Prostate gland (tissue), 2 donors: ENCODE measurements at places on chromosomes 11 and 22. TPM values are rescaled to one million over a fixed set of nuclear protein-coding genes. Genes with fewer than 3 reads are reported as not detected.

GRCh38 chr11:9982796-9983579 is 311.0 kb downstream of the SBF2 start:
- H3K4me1 ChIP-seq, result no peaks in the 10 kb centered on the region
- DNase-seq, result no peak
- H3K27ac ChIP-seq, result no peak overlapping the region
- H3K27me3 ChIP-seq, result no peaks in the 10 kb centered on the region
- no peaks in the 10 kb centered on the region for H3K36me3 ChIP-seq
- H3K4me3 ChIP-seq, result no peak overlapping the region

AMBRA1 gene
- total RNA-seq, result 60.7 TPM

SLC6A5 gene
- not detected for total RNA-seq

DNA sequence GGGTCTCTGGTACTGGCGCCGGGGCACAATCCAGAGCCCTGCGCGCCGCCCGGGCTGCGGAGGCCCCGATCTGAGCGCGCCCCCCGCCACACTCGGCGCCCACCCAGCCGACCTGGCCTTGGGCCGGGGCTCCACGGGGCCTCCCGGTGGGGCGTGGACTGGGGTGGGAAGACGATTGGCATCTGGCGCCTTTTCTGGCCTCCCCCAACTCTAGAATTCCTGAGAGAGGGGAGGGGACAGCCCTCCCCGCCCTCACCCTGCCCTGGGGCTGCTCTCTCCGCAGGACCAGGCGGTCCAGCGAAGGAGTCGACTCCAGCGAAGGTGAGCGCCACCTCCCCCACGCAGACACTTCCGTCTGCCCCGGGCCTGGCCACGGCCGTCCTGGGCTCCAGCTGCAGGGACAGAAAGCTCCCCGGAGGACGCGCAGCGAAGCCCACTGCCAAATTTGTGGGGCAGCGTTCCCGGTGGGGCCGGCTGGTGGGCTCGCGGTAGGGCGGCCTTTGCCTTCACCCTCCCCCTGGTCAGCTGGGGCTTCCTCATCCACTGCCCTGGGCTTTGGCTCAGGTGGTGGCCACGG is 593 bp downstream of the SSH3 start:
- no peak for DNase-seq
- peaks cover 13% of the 10 kb centered on the region for H3K4me1 ChIP-seq
- peak overlapping the region; percentile 97 for H3K4me3 ChIP-seq
- H3K27me3 ChIP-seq, result no peaks in the 10 kb centered on the region

DNA sequence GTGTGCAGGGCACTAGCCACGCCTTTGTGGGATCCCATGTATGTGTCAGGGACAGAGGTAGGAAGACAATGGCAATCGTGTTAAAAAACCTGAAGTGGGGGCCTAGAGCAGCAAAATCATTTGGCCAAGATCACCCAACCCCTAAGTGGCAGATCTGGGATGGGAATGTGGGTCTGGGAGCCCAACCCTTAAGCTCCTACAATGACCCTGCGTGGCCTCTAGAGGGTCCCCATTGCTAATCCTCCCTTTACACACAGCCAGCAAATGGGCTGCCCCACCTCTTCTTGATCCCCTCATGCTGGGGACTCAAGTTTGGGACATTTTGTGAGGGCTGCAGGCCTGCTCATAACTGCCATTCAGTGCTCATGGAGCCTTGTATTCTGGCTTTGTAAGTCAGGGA is 73.2 kb upstream of the SUSD2 start:
- H3K27me3 ChIP-seq, result no peaks in the 10 kb centered on the region
- no peak overlapping the region for H3K4me3 ChIP-seq

- H3K27ac ChIP-seq, result peak overlapping the region; percentile 3
- no peaks in the 10 kb centered on the region for H3K27me3 ChIP-seq
- H3K36me3 ChIP-seq, result no peaks in the 10 kb centered on the region
- H3K4me1 ChIP-seq, result peaks cover 6% of the 10 kb centered on the region
Measured at GRCh38 chr11:130449310-130449990, 1.0 kb downstream of the ADAMTS15 start.

CCDC81 gene
- total RNA-seq, result 0.17 TPM

DNA sequence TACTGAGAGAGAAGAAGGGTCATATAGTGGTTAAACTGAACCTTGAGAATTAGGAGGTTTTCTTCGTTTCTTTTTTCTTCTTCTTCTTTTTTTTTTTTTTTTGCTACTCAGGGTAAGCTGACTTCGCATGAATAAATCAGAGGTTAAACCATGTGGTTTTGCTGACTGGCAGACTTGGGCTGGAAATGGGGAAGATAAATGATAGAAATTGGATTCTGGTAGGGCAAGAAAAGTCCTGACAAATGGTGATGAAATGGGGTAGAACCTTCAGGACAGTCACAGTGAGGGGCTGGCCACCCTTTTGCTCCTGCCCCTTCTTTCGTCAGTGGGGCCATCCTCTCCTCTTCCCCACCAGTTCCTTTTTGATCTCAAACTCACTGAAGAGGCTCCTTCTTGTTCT is 1.6 kb upstream of the SWAP70 start:
- H3K4me1 ChIP-seq, result no peaks in the 10 kb centered on the region
- no peak for DNase-seq
- H3K27me3 ChIP-seq, result no peaks in the 10 kb centered on the region
- no peaks in the 10 kb centered on the region for H3K36me3 ChIP-seq
- peak overlapping the region; percentile 95 for H3K27ac ChIP-seq

DNA sequence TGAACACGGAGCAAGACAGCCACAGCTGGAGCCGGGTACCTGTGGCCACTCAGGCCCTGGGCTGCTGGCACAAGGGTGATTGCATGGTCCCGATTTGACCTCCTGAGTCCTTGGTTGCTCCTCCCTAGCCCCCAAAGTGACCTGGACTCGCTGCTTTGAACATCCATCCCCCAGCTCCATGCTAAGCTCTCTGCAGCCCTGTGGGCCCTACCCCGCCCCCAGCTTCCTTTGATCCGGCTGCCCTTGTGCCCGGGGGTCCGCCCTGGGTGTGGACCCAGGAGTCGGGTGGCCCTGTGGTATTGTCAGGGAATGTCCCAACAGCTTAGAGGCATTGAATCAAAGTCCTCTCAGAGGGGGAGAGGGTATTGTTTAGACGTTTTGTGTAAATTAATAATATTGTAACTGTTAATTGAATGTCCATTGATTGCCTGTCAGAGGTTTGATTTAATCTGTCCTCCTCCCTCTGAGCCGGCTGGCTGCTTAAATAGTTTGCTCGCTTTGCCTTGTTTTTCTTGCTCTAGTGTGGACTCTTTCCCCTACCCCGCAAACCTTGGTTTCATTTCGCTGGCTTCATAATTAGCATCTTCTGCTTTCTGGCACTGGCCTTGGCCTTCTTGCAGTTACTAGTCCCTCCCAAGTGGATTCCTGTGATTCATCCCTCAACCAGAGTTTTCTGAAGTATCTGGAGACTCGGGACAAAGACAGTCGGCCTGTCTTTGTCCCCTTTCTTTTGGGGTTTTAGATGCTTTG is 20.7 kb downstream of the GRIK4 start:
- no peaks in the 10 kb centered on the region for H3K36me3 ChIP-seq
- peaks cover 4% of the 10 kb centered on the region for H3K4me1 ChIP-seq
- H3K27me3 ChIP-seq, result peaks cover 10% of the 10 kb centered on the region
- DNase-seq, result no peak
- no peak overlapping the region for H3K4me3 ChIP-seq

DNA sequence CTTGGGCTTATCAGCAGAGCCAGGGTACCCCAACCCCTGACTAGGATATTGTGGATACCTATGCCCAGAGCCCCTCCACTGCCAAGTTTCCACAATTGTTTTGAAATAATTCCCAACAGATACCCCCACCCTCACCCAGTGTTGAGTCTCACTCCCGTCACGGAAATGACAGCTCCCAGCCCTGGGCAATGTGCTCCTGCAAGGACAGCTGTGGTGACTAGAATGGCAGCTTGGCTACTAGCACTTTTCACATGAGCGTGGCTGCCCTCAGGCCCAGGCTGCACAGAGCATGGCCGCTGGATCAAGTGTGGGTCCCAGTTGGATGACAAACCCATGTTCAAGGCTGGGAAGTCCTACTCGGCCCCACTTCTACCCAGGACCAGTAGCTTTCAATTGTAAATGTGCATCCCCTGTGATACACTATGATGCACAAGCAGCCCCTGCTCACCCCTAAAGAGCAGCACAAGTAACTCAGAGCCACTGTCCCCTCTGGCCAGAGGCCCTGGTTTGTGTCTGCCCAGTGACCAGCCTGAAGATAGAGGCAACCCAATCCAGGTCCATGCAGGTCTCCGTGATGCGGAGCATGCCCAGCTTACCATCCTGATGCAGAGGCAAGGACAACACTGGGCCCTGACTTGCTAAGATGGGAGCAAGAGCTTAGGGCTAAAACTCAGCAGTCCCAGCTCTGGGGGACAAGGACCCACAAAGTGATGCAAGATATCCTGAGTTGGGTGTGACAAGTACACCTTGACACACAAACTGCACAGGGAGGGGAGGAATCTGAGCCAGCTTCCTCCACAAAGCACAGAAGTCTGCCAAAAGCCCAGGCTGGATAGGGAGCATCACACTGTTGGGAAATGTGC is 13.2 kb downstream of the KCNQ1OT1 start:
- H3K36me3 ChIP-seq, result no peaks in the 10 kb centered on the region
- H3K27ac ChIP-seq, result no peak overlapping the region
- H3K4me1 ChIP-seq, result no peaks in the 10 kb centered on the region

DKK3 gene
- 160 TPM for total RNA-seq

DNA sequence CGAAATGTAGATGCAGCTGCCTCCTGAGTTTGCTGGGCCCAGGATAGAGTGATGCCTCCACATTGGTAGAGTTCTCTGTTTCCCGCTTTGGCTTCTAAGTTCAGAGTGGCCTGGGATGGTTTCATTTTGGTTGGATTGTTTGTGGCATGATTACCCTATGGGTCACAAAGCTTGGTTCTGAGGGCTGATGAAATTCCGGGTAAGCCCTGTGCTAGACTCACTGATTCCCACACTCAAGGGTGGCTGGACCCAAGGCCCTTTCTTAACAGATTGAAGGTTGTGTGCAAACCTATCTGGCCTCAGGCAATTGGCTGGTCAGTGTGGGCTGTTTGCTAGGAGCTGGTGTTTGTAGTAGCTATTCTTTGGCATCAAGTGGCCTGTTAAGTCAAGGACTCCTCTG is 158.4 kb downstream of the MYO18B start:
- H3K27ac ChIP-seq, result no peak overlapping the region
- H3K36me3 ChIP-seq, result no peaks in the 10 kb centered on the region
- H3K27me3 ChIP-seq, result no peaks in the 10 kb centered on the region
- H3K4me1 ChIP-seq, result no peaks in the 10 kb centered on the region

APOA5 gene
- total RNA-seq, result not detected

MMP27 gene
- not detected for total RNA-seq

FGF3 gene
- total RNA-seq, result not detected
